ENCODE measurements at places on chromosomes 2 and 18.

- DNase-seq: peak; percentile 41
Observed at GRCh38 chr18:23540867-23541266, 37.6 kb downstream of the RMC1 start.

DNA sequence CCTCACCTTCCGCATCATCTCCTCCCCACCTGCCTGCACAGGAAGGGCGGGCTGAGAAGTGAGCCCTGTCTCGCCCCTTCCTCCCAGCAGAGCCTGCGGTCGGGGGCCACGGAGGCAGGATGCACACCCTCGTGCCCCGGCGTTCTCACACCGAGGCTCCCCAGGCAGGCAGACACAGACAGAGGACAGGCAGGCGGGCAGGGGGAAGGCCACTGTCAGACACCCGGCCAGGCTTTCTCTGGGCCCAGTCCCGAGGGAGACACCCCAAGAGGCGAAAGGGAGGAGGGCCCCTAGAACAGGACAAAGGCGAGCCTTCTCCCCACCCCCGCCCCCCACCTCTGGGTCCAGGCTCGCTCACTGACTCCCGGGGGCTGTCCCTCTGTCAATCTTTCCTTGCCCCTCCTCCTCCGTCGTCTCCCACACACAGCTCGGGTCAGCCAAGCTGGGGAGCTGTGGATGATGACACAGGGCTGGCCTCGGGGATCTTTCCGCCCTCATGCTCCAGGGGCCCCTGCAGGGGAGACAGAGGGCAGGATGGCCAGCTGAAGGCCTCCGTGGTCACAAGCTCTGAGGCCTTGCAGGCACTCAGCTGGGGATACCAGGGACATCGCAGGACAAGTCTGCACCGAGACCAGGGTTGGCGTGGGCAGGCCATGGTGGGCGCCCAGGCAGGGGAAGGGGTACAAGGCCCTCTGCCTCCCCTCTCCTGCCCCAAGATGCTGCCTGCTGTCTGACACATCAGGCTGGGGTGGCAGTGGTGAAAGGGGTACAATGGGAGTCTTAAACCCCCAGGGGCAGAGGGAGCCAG is 24.9 kb downstream of the BIN1 start:
- peak; percentile 78 for DNase-seq

- no peak for DNase-seq
Observed at GRCh38 chr2:227198866-227199265, 34.4 kb downstream of the COL4A3 start.

- DNase-seq: no peak
Observed at GRCh38 chr2:155363349-155363888, 664.9 kb downstream of the KCNJ3 start.

- DNase-seq: no peak
Observed at GRCh38 chr18:70139138-70139537, 66.3 kb downstream of the RTTN start.

DNA sequence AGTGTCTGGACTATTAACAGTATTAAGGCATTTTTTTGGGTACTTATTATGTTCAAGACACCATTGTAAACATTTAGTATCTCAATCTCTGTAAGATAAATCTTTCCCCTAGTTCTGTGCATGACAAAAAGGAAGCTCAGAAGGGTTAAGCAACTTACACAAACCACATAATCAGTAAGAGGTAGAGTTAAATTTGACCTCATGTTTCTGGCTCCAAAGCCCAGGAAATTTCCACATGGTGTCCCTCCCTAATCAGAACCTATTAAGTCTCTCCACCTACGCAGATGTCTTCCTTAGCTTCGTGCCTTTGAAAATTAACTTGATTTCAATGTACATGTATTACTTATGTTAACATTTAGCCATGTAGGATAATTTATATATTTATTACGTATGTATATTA is 2.0 kb downstream of the MFSD6 start:
- DNase-seq: no peak

- no peak for DNase-seq
Observed at GRCh38 chr2:20391951-20392699, 41.5 kb upstream of the PUM2 start.

- no peak for DNase-seq
Observed at GRCh38 chr18:59096098-59096789, 43.4 kb upstream of the SEC11C start.

DNA sequence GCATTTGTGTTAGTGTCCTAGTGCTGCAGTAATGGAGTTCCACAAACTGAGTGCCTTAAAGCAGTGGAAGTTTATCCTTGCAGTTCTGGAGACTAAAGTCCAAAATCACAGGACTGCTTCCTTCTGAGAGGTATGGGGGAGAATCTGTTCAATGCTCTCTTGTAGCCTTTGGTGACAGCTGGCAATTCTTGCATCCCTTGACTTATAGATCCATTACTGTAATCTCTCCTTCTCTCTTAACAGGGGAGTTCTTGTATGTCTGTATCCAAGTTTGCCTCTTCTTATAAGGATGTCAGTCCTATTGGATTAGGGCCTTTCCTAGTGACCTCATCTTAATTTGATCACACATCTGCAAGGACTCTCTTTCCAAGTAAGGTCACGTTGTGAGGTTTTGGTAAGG is 69.9 kb downstream of the XRCC5 start:
- no peak for DNase-seq

DNA sequence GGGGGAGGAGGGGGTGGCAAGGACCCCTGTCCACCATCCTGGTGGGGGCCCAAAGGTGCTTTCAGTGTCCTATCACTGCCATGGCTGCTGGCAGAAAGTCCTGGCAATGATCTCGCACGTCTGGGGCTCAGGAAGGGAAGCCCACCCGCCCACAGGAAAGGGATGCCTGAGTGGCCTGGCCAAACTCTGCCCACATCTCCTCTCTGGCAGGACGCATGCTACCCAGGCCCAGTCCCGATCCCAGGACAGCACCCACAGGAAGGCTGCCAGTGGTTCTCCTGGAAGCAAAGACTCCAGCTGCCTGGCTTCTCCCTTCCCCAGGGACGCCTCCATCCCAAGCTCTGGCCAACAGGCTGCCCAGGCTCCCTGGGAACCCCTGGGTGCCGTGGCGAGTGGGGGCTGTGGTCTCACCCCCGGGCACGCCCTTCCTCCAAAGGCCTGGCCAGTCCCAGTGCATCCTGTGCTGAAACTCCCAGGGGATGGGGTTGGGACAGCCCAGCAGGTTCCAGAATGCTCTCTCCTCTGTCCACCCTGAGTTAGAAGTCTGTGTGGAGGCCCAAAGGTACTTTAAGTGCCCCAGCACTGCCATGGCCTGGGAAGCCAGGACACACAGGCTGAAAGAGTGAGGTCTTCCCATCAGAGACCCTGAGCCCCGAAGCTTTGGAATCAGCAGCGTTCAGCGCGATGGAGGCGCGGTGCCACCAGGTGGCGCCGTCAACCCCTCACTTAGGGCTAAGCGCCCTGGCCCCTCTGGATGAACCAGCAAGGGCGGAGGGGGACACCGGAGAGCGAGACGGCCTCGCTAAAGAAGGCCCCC is 29.8 kb upstream of the TAF1B start:
- DNase-seq: peak; percentile 58

DNA sequence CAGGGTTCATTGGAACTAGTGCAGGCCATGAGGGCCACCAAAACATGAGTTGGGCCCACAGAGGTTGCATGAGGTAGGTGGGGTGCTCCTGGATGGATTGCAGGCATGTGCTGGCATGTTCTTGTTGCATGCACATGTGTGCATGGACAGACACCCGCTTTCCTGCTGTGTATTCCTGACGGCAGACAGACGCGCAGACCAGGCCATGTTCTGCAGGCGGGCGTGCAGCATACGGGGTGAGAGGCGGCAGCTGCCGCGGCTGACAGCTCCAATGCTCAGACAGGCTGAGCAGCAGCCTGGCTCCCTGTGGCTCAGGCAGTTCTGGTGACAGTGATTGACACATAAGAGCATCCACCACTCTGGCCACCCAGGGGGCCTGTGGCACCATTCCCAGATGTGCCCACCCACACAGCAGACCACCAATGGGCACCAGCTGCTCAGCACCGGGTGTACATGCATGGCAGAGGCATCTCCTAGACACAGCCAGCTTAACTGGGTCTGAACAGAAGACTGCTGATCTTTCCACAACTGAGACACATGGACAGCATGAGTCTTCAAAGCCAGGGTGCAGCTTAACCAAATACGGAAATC is 21.2 kb downstream of the HS1BP3 start:
- no peak for DNase-seq

GRCh38 chr2:95350774-95351597 is 51.5 kb upstream of the FAHD2A start:
- DNase-seq: no peak

GRCh38 chr2:85433511-85434089 is 15.1 kb downstream of the SH2D6 start:
- no peak for DNase-seq

- no peak for DNase-seq
Observed at GRCh38 chr2:113309655-113310387, 31.1 kb upstream of the PAX8 start.

DNA sequence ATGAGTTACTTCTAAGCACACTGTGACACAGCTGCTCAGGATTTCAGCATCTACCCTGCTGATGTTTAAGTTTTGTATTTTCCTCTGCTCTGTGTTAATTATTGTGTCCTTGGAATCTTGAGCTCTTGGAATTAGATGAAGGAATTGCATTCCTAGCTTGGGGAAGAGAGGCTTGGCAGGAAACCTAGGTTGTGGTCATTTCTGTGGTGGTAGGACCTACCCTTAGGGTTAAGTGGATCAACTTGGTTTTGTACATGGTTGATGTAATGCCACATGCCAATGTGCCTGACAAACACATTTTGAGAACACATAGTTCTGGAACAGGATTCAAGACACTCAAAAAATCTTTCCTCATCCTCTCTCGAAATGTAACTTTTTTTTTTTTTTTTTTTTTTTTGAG is 264.5 kb upstream of the MEX3C start:
- no peak for DNase-seq

GRCh38 chr18:62420513-62421209 is 95.6 kb downstream of the TNFRSF11A start:
- peak; percentile 67 for DNase-seq

DNA sequence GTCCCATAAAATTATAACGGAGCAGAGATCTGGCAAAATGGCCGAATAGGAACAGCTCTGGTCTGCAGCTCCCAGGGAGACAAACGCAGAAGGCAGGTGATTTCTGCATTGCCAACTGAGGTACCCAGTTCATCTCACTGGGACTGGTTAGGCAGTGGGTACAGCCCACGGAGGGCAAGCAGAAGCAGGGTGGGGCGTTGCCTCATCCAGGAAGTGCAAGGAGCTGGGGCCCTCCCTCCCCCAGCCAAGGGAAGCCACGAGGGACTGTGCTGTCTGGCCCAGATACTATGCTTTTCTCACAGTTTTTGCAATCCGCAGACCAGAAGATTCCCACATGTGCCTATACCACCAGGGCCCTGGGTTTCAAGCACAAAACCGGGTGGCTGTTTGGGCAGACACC is 22.8 kb downstream of the ICA1L start:
- DNase-seq: peak; percentile 20

- DNase-seq: no peak
Observed at GRCh38 chr2:95336406-95336805, 39.3 kb downstream of the KCNIP3 start.
